Activated CD4-positive, alpha-beta T cell treated with anti-CD3 and anti-CD28 coated beads, Interleukin-2, Interleukin-6, amounts not matched to agents 100 ng/mL and 50 ng/mL, durations not matched to agents 16 hours and 8 hours (primary cell): ENCODE measurements at places on chromosomes 12 and 14.

DNA sequence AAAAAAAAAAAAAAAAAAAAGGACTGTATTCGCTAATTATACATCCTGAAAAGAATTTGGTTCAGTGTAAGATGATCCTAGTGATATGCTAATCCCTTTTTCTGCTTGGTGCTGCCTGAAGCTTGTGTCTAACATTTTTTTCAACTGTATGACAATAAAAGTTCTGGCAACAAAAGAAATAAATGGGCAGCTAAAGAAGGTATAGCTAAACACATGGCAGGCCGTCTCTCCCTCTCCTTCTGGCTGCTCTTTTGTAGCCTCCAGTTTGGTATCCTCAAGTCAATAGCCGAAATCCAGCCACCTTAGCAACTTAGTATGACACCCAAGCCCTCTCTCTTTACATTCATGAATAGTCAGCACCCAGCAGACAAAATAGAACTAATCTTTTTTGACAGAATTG is 198.3 kb upstream of the OTX2 start:
- no peak for DNase-seq

DNA sequence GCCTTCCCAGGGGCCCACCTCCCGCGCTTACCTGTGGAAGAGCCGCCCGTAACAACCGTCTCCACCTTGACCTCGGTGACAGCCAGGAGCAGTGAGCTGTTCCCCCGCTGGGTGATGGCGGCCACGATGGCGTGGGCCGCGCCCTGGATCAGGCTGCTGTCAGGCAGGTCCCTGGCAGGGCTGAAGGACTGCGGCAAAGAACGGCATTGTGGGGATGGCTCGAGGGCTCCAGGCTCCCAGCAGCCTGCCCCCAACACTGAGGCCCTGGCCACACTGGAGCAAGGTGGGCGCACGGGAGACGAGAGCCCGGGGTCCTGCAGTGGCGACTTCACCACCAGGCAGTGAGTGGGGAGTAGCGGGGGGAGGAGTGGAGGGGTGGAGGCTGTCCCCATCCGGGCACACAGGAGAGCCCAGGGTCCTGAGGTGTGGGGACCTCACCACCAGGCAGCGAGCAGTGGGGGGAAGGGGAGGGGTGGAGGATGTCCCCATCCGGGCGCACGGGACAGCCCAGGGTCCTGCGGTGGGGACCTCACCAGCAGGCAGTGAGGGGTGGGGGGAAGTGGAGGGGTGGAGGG is 25.0 kb downstream of the JAG2 start:
- no peak for DNase-seq

DNA sequence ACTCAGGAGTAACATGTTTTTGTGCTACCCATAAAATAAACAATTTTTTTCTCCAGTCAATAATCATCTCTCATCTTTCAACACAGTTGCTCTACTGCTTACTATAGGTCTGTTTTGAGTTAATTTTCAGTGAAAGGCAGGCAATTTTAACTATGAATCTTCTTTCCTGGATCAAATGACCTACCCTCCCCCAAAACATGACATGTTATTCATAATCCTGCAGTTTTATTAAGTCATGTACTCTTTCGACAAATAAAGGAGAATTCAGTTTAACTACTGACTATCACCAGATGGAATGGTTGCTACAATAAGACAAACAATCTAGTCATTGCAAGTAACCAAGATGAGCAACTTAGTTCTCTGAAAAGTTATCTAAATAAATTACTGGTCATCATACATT is 106.0 kb upstream of the FAR2 start:
- DNase-seq = no peak

DNA sequence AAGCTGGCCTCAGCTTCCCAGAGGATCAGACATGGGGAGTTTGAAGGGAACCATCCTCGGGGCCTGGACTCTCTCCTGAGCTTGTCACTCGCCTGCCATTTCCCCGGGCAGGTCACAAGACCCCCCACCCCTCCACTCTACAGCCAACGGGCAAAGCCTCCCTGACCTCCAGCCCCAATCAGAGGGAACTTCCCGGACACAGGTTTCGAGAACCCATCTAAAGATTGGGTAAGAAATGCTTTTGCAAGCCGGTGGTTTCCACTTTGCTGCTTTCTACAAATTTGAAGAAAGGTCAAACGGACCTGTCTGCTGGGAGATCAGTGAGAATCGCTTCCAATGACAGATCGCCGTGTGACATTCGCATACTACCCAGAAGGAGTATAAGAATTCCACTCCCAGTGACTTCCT is 89.6 kb downstream of the SCARB1 start:
- peak; percentile 80 for DNase-seq

- DNase-seq = no peak
Measured at GRCh38 chr12:79949098-79949497, 14.2 kb upstream of the PPP1R12A start.

DNA sequence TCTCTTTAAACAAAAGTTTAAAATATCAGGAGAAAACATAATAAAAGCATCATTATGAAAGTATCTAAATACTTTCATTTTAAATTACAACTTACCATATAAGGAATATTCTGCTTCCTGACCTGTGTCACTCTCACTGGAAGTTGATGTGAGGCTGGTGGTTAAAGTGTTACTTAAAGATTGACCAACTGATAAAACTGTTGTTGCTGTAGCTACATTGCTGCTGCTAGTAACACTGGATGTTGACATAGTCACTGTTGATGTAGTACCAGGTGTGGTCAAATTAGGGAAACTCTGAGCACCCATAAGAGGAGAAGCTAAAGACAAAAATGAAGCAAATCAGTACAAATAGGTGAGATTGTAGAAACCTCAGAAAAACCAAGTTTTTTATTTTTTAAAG is 79.9 kb downstream of the HECTD1 start:
- DNase-seq = peak; percentile 84

GRCh38 chr14:53824061-53824460 is 132.6 kb downstream of the BMP4 start:
- no peak for DNase-seq

- DNase-seq = no peak
Measured at GRCh38 chr14:91891721-91892220, 24.4 kb upstream of the TC2N start.

DNA sequence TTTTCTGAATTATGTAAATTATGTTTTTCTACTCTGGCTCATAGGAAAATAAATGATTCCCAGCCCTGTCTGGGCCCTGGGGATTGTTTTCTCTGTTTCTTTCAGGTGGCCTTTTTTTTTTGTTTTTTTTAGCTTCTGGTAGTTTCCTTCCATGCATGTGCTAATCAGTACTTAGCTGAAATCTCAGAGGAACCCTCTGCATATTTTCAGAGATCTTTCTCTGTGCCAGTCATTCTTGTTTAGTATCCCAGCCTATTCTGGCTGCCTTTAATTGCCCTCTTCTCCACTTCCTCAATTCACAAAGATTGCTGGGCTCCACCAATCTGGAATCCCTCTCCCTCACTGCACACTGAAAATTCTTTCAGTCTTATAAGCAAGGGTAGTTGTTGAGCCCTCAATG is 46.9 kb downstream of the CNOT2 start:
- DNase-seq = no peak

DNA sequence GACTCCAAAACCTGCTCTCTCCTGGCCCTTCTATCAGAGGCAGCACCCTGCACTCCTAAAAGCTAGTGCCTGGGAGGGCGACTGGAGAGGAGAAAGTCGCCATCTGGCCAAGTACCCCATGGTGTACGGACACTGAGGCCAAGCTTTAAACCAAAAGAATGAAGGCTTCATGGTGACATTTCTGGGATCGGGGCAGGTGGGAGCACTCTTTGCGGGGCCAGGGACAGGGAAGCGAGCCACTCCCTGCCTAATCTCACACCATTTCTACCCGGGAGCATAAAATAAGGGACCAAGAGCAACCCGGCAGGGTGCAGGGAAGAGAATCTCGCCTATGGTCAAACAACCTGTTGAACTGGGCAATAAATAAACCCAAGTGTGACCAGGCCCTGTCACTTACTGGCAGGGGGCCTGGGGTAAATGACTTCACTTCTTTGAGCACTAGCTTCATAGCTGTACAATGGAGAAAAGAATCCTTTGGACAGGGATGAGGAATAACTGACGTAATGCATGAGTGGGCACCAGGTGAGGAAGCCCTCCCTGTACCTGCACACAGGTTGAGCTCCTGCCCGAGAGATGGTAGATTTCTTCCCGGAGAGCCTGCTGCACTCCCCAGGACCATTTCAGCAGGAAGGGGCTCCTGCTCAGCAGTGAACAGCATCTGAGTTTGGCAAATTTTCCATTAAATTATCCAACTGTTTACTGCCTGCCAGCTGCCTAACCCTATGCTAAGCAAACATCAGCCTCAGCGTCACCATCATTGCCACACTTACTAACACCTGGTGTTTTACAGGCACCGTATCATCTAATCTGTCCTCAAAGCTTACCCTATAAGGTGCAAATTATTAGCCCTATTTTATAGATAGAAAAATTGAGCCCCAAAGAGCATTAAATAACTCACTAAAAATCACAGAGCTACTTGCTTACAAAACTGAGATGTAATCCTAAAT is 2.0 kb downstream of the SERPINA1 start:
- DNase-seq = no peak

GRCh38 chr14:70683983-70684382 is 42.3 kb downstream of the TTC9 start:
- no peak for DNase-seq

- DNase-seq = no peak
Measured at GRCh38 chr12:77609016-77609415, 221.7 kb upstream of the NAV3 start.

DNA sequence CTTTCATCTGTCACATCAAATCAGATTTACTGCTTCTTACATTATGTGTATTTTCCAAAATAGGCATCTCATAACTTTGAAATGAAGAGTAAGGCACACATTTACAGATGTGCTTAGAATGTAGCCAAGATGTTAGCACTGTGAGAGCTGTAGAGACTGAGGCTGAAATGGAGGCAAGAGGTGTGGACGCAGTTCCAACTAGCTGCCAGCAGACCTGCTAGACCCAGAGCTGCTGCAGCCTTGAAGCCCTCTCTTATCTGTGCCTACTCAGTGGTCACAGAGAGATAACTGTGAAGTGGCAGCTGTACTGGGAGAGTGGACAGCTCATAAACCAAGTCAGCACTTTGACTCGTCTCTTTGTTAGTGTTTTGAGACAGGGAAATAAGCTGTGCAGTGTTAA is 470.9 kb downstream of the CCER1 start:
- no peak for DNase-seq

GRCh38 chr12:10936506-10936905 is 2.6 kb downstream of the TAS2R14 start:
- DNase-seq = no peak

- peak; percentile 91 for DNase-seq
Measured at GRCh38 chr12:25388183-25388582, 137.5 kb upstream of the KRAS start.
